ENCODE measurements at places on chromosomes 3 and 15.

- no peak for DNase-seq
Measured at GRCh38 chr3:16359331-16359730, 94.3 kb downstream of the OXNAD1 start.

GRCh38 chr3:61620073-61620472 is 58.7 kb downstream of the PTPRG start:
- DNase-seq, result no peak

DNA sequence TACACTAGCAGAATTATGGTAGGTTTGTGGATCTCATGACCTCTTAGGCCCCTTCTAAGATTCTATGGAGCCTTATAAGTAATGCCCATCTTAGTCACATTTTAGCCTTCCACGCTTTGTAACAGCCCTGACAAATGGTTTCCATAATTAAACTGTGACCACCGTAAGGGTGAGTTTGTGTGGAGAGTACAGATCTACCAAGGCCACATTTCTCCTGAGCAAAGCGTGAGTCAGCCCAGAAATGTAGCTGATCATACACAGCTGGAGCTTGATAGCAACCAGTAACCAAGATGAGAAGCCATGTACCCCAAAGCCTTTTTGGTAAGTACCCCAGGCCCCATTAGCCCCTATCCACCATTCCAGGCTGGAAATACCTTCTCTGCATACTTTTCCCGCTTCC is 31.7 kb downstream of the CHAC1 start:
- DNase-seq, result no peak

- DNase-seq, result no peak
Measured at GRCh38 chr15:63939531-63940130, 105.9 kb upstream of the HERC1 start.

DNA sequence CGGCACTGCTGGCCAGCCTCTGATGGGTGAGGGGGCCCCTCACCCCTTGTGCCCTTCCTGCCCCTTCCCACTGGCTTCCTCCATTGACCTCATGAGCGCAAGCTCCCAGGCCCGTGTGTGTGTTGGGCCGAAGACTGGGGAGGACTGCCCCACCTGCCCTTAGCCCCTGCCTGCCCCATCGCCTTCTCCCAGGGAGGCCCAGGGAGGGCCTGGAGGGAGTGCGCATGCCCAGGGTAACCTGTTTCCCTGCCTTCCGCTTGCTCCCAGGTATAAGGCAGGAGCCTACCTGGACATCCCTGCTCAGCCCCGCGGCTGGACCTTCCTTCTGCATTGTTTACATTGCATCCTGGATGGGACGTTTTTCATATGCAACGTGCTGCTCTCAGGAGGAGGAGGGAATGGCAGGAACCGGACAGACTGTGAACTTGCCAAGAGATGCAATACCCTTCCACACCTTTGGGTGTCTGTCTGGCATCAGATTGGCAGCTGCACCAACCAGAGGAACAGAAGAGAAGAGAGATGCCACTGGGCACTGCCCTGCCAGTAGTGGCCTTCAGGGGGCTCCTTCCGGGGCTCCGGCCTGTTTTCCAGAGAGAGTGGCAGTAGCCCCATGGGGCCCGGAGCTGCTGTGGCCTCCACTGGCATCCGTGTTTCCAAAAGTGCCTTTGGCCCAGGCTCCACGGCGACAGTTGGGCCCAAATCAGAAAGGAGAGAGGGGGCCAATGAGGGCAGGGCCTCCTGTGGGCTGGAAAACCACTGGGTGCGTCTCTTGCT is 8.8 kb downstream of the DLL4 start:
- no peak for DNase-seq

DNA sequence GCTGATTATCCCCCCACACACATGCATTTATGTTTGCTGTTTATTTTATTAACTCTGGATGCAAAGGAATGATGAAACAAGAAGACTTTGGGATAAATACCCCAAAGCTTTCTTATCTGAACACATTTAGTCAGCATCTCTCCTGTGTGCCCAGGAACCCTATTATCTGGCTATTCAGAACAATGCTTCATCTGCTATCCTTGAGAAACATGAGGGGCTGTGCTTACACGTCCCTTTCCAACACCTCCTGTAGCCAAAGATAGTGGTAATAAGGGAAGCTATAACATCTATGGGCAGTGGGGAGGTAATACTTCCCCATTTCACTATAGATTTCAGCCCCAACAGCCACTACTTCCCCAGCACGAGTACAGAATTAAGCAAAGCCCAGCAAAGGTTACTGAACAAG is 94.7 kb downstream of the SSR3 start:
- no peak for DNase-seq

GRCh38 chr15:68719672-68720071 is 101.0 kb downstream of the ANP32A start:
- DNase-seq, result no peak

GRCh38 chr15:62964251-62964650 is 78.3 kb upstream of the TPM1 start:
- no peak for DNase-seq

- no peak for DNase-seq
Measured at GRCh38 chr3:52052831-52053306, 3.5 kb downstream of the DUSP7 start.

- DNase-seq, result no peak
Measured at GRCh38 chr3:133843634-133844033, 38.0 kb downstream of the SRPRB start.

DNA sequence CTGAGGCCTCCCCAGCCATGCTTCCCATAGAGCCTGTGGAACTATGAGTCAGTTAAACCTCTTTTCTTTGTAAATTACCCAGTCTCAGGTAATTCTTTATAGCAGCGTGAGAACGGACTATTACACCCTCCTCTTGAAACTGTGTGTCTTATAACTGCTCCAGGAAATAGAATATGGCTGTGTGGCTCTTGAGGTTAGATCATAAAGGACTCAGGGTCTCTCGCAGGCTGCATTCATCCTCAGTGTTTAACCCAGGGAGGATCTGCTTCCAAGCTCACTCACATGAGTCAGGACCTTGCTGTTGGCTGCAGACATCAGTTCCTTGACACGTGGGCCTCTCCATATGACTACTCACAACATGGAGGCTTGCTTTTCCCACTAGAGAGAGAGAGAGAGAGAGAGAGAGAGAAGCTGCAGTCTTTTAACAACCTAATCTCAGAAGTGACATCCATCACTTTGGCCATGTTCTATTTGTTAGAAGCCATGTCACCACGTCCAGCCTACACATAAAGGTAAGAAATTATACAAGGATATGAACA is 114.3 kb upstream of the UBE2E1 start:
- no peak for DNase-seq

DNA sequence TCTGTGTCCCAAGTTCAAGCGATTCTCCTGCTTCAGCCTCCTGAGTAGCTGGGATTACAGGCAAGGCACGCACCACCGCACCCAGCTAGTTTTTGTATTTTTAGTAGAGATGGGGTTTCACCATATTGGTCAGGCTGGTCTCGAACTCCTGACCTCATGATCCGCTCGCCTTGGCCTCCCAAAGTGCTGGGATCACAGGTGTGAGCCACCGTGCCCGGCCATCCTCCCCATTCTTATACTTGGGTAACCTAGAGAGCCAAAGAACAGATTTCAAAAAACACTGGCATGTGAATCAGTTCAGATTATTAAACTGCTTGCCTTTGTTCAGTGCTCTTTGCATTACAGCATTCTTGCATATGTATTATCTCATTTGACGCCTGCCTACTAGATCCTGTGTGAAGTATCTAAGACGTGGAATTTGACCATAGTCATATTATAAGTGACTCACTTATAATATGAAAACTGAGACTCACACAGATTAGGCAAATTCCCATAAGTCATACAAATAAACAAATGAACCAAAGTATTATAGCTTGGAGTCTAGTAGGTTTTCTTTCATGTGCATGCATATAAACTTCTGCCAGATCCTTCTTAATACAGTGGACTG is 123.5 kb downstream of the UNC13C start:
- DNase-seq, result no peak

DNA sequence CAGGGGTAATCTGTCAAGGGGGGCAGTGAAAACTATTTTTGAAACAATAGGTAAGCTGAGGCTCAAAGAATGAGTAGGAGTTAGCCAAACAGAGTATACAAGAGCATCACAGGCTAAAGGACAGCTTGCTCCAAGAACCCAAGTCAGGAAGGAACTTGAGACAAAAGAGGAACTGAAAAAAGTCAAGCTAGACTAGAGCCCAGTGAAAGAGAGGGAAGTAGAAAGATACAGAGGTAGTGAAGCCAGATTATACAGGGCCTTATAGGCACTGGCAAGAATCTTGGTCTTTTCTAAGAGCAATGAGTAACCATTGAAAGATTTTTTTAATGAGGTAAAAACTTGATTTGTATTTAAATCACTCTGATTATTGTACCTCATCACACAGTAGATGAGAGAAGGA is 69.9 kb downstream of the FILIP1L start:
- DNase-seq, result no peak

GRCh38 chr3:123749711-123750110 is 134.4 kb downstream of the MYLK start:
- no peak for DNase-seq

GRCh38 chr3:64900617-64901521 is 213.1 kb upstream of the ADAMTS9 start:
- no peak for DNase-seq

DNA sequence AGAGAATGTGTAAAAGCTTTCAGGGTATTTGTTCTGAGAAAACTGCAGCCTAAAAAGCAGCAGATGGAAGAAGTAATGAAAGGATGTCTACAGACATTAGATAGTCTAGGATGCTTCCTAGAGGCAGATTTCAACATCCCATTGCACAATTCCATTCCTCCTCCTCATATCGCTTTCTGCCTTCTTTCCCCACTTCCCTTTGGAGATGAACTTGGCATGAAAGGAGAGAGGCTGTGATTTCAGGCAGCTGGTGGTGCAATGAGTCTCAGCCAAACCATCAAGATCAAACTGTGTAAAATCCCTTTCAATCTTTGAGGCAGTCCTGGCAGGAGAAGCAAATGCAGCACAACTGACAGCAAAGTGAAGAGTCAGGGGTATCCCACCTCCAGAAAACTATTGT is 438.7 kb upstream of the KCNMB2 start:
- DNase-seq, result no peak

GRCh38 chr3:105561876-105562275 is 195.2 kb downstream of the ALCAM start:
- no peak for DNase-seq

GRCh38 chr3:45123030-45123429 is 23.1 kb downstream of the CDCP1 start:
- DNase-seq, result no peak

GRCh38 chr3:76938962-76939361 is 100.9 kb upstream of the ROBO2 start:
- no peak for DNase-seq

GRCh38 chr3:65829228-65829627 is 209.5 kb downstream of the MAGI1 start:
- DNase-seq, result no peak

DNA sequence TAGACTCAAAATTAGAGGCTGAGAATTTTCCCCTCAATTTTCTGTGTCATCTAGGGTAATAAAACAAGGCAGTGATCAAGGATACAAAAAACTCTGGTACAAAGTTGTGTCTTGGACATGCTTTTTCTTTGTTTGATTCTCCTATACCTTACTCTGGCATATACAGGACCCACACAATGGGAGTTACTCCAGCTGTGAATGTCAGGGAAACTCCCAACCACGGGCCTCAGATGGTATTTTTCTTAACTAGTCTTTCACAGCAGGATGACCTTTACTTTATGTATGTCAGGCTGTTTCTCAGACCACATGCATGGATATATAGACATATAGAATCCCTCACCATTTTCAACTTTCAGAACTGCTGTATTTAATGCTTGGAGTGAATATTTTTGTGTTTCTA is 41.3 kb downstream of the FEZF2 start:
- no peak for DNase-seq

GRCh38 chr3:58490860-58491501 is 915 bp upstream of the KCTD6 start:
- DNase-seq, result no peak

DNA sequence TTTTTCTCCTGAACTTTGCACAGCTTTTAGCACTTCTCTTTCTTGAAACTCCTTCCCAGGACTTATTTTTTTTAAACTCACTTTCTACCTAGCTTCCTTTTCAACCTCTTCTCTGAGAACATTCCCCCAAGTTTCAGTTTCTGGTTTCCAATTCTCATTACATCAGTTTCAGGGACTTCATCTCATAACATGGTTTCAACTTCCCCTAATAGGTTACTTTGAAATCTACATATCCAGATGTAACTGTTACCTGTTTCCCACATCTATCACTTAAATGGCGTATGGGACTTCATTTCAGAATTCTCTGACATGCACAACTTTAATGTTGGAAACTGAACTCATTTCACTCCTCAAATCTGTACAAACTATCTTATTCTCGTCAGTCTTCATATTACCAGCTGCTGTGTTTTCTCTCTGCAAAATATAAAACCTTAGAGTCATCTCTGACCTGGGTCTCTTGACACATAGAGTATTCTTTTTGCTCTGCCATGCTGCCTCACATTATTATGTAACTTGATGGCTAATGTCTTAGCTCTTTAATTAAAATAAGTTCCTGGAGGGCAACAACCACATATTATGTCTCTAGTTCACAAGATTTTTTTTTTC is 58.4 kb downstream of the NME9 start:
- DNase-seq, result no peak

GRCh38 chr3:52925405-52926313 is 28.3 kb upstream of the STIMATE start:
- DNase-seq, result no peak

DNA sequence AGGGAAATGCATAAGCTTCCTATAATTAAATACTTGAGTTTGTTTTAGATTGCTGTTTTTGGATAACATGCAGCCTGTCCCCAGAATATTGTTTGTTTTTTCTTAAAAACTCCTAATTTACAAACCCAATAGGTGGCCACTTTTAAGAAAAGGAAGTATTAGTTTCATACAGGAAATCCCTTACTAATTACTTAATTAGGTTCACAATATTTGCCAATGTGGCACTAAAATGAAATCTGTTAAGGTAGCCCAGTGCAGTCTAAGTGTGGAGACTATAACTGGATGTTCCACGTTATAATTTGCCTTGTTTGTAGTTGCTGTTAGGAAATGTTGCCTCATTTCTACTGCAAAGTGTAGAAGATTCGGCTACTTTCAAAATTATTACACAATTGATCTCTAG is 195.8 kb downstream of the BBX start:
- DNase-seq, result no peak

DNA sequence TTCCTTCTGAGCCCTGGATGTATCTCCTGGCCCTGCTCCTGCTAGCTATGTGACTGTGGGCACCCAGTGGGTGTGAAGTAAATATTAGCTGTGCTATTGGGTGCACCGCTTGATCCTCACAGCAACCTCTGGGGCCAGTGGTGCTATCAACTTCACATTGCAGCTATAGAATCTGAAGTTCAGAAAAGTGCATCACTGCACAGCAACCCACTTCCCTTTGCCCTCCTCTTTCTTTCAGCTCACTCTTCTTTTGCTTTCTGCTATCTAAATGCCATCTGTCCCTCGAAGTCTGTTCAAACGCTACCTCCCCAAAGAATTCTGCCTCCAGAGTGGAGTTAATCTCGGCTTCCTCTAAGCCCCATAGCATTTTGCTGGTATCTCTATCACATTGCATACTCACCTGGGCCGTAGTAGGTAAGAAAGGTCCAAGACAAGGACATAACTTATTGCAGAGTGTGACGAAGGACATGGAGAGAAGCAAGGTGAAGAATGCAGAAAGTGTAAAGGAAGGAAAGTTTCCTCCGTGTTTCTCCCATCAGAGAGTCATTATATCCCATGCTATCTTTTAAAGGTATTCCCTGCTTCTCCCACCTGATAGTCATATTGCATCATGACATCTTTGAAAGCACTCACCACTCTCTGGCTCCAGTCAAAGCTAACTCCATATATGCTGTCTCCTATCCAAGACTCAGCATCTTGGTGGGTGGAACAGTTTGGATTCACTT is 57.1 kb upstream of the BCL6 start:
- no peak for DNase-seq
